Tongue (tissue), 3 donors: ENCODE measurements at places on chromosomes 7 and 10. TPM values are rescaled to one million over a fixed set of nuclear protein-coding genes. Genes with fewer than 3 reads are reported as not detected.

DNA sequence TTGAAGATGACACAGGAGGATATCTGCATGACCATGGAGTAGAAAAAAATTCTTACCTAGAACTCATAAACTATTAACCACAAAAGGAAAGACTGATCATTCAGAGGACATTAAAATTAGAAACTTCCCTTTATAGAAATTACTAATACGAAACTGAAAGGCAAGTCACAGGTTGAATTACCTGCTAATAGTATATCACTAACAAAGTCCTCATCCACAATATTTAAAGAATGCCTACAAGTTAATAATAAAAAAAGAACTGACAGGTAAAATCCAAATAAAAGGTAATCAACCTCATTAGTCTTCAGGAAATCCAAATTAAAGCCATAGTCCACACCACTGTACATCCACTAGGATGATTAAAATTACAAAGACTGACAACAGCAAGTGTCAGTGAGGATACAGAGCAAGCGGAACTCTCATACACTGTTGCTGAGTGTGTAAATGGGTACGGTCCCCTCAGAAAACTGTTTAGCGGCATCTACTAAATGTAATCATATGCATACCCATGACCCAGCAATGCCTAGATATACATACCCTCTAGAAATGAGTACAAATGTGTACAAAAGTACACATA lies 71.2 kb downstream of the ARHGAP21 start:
- no peak for DNase-seq

DNA sequence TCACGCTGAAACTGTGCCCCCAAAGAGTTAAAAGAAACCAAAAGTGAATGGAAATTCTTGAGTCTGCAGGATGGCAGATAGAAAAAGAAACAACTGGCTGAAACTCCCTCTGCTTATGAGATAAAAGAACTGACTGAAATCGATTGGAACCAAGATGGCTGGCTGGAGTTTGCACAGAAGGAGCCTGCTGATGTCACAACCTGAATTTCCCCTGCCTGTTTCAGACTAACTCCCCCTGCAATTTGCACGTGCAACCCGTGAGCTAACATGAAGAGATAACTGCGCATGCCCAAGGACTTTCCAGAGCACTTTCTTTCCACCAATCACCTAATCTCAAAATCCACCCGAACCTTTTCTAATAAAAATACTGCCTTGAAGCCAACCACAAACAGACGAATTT lies 435.5 kb downstream of the CALN1 start:
- DNase-seq = no peak

DNA sequence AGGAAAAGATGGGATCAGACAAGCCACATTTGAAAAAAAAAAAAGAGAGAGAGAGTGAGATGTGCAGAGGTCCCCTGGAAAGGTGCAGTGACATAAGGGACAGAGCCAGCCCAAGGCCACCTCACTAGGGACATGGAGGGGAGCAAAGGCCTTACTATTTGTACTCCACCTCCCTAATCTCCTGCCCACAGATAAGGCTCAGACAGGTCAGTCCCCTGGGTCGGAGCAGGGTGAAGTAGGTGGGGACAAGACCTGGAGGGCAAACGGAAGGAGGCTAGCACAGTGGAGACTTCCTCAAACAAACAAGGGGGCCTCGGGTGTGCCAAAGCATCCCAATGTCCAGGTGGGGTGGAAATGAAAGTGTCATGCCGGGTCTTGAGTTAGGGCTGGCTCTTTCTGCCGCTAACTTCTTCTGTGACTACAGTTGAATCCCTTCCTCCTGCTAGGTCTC lies 7.0 kb downstream of the PRF1 start:
- no peak for DNase-seq

GRCh38 chr7:134307320-134307719 lies 9.4 kb downstream of the SLC35B4 start:
- DNase-seq = no peak

- DNase-seq = no peak
Observed at GRCh38 chr10:46224414-46224682, 62.4 kb upstream of the ANTXRL start.

Gene MOGAT3
- not detected for total RNA-seq

Gene FOXP2
- 25.8 TPM for total RNA-seq

DNA sequence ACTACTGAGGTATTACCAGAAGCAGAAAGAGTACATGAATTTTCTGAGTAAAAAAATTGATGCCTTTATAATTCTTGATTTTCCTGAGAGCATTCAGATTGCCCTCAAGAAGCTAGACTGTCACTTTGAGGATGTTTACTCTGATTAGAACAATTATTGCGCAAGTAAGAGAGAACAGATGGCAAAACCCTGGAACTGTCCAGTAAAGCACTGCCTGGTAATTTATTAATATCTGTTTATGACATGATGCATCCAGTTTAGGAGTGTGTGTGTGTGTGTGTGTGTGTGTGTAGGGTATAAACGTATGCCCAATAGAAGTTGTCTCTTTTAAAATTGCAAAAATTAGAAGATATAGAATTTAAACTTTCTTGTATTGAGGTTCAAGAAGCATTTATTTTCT lies 379.7 kb downstream of the PHTF2 start:
- DNase-seq = no peak

GRCh38 chr10:26374426-26374825 lies 63.7 kb upstream of the APBB1IP start:
- no peak for DNase-seq

DNA sequence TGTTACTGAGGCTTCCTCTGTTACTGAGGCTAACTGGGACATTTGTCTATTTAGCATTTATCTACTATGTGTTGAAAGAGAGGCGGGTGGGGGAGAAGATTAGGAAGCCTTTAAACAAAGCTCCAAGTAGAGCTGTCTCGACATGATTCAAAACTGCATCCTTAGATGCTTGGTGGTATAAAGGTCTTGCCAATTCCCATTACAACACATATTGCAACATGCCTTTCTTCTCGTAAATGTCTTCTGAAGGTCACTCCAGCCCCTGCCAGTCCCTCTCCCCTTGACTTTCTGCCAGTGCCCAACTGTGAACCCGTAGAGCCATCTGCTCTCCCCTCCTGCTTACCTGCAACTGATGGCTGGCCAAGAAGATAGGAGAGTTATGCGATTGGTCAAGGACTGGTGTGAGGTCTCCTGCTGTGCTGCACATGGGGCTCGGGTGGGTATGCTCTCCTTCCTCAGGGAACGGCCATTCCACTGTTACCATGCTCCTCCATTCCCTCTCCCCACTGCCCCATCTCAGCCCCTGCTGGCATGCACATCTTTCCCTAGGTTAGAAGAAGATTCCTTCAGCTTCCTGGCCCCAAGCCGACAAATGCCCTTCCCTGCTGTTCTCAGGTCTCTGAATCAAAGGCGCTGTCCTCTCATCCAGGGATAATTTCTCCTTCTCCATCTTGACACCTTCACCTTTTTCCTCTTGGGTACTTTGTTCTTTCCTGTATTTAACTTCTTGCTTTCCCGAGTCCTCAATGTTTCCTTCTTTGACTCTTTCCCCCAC lies 43.6 kb upstream of the ZNF32 start:
- DNase-seq = no peak

Gene HTR5A
- not detected for total RNA-seq
